ENCODE measurements at places on chromosomes 5 and 9.

GRCh38 chr5:118844351-118844750 lies 144.0 kb downstream of the DTWD2 start:
- DNase-seq: no peak

DNA sequence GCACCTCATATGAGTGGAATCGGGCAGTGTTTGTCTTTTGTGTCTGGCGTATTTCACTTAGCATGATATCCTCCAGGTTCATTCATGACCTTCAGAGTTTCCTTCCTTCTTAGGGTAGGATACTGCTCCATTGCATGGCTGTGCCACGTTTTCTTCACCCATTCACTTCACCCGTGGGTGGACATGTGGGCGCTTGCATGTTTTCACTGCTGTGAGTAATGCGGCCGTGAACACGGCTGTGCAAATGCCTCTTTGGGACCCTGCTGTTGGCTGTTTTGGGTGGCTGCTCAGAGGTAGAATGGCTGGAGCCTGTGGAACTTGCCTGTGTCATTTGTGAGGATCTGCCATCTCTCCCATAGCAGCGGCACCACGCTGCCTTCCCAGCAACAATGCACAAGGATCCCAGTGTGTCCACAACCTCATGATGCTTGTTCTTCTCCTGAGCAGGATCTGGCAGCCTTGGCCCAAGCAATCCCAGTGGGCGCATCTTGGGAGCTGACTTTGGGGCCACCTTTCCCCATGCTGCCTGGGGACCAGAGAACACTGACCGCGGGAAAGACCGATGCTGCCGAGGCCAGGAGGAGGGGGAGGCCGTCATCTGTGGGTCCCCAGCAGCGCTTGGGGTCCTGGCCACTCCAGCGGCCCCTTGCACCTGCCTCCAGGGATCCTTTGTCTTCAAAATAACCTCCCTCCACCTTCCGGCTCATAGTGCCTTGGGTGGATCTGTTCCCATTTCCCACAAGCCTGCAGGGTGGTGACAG lies 2.3 kb upstream of the SCGB3A1 start:
- no peak for DNase-seq

DNA sequence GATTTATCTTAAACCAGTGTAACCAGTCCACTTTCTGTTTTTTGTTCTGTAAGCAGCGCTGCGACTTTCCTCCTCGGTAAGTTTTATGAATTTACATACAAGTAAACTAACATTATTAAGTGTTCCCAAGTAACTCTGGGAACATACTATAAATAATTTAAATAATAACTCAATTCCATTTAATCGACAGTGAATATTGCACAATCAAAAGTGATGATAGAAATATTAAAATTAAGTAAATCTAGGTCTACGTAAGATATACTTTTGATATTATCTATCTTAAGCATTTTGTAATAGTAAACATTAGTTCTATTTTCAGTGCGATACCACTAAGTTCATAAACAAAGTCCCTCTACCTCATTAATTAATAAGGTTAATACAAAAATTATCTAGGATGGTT lies 7.8 kb downstream of the NFIB start:
- no peak for DNase-seq

GRCh38 chr9:137434498-137435380 lies 6.4 kb downstream of the ENTPD8 start:
- DNase-seq: no peak

DNA sequence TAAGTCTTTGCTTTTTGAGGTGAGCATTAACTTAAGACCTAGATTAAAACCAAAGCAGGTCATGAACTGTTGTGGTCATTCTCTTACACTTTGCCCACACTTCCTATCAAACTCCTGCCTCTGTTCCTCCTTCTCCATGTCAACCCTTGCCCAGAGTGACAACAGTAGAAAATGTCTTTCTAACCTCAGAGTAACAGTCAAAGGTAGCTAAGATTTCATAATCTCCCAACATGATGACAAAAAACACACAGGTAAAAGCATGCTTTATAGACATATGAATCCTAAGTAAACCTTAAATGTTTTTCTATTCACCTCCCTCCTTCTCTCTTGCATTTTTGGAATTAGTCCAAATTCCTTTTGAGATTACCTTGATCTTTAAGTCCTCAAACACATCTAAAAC lies 422.3 kb downstream of the SPATA31D1 start:
- DNase-seq: no peak

DNA sequence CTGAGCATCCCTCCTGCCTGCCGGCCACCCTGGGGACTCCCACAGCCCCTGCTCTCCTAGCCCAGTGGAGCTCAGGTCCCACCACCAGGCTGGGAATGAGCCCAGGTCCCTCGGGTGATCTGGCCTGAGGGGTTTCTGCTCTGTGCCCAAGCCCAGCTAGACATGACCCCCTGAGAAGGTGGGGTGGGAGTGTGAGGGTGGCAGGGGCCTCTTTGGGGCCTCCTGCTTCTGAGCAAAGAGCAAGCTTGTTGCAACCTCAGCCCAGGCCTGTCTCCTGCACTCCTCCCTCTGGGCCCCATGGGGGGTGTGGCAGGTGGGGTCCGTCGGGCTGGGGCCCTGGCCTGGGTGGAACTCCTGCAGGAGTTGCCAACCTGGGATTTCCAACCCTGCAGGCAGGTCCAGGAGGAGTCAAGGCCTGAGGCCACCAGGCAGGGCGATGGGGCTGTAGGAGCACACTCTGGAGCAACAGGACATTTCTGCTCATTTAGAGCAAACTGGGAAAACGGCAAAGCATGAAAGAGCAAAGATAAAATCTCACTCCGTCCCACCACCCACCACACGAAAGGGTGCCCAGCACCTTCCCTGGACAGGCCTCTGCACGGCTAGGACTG lies 11.4 kb upstream of the NRARP start:
- DNase-seq: no peak

- no peak for DNase-seq
Observed at GRCh38 chr9:137757613-137758029, 120.0 kb upstream of the CACNA1B start.

- no peak for DNase-seq
Observed at GRCh38 chr5:60332244-60333004, 367.5 kb downstream of the DEPDC1B start.

- DNase-seq: no peak
Observed at GRCh38 chr5:42876375-42876844, 64.7 kb upstream of the SELENOP start.

DNA sequence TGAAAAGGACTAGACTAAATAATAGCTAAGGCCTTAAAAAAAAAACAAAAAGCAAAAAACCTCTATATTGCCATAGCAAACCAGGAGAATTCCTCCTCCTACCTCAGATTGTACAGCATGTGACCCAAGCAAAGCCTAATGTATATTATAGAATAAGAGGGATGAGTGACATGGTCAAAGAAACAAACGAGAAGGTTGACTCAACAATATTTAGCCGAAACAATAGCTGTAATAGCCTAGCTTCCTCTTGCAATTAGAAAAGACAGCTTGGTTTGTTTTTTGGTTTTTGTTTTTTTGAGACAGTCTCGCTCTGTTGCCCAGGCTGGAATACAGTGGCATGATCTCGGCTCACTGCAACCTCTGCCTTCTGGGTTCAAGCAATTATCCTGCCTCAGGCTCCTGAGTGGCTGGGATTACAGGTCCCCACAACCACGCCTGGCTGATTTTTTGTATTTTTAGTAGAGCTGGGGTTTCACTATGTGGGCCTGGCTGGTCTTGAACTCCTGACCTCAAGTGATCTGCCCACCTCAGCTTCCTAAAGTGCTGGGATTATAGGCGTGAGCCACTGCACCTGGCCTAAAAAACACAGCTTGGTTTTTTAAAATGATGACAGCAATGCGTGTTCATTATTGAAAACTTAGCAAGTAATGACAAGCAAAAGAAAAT lies 5.6 kb downstream of the NLN start:
- DNase-seq: no peak

GRCh38 chr9:87725356-87725899 lies 491 bp upstream of the CTSL start:
- no peak for DNase-seq

DNA sequence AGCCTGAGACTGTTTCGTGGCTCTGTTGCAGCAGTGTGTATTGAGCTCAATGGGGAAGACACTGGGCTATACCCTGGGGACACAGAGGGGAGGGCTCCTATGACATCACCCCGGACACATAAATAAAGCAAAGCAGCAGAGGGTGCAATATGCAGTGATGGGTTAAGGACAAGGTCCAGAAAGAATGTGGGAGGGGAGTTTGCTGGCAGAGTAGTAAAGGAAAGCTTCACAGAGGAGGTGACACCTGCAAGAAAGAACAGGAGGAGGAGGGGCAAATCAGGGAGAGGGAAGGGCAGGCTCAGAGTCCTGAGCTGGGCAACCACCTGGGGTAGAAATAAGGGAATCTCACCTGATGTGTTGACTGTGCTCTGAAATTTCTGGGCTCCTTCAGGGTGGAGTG lies 35.3 kb upstream of the CDKN2AIPNL start:
- DNase-seq: no peak

DNA sequence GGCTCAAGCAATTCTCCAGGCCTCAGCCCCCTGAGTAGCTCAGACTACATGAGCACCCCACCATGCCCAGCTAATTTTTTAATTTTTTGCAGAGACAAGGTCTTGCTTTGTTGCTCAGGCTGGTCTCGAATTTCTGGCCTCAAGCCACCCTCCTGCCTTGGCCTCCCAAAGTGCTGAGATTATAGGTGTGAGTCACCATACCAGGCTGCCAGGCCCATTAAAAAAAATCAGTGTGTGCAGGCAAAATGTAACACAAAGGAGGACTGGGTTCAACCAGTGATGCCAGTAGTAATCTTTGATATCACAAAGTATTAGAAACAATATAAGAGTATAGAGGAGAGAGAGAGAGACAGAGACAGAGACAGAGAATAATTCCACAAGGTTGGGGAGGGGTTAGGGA lies 322.7 kb downstream of the MSX2 start:
- no peak for DNase-seq

GRCh38 chr5:9318031-9318430 lies 227.8 kb downstream of the SEMA5A start:
- DNase-seq: no peak

DNA sequence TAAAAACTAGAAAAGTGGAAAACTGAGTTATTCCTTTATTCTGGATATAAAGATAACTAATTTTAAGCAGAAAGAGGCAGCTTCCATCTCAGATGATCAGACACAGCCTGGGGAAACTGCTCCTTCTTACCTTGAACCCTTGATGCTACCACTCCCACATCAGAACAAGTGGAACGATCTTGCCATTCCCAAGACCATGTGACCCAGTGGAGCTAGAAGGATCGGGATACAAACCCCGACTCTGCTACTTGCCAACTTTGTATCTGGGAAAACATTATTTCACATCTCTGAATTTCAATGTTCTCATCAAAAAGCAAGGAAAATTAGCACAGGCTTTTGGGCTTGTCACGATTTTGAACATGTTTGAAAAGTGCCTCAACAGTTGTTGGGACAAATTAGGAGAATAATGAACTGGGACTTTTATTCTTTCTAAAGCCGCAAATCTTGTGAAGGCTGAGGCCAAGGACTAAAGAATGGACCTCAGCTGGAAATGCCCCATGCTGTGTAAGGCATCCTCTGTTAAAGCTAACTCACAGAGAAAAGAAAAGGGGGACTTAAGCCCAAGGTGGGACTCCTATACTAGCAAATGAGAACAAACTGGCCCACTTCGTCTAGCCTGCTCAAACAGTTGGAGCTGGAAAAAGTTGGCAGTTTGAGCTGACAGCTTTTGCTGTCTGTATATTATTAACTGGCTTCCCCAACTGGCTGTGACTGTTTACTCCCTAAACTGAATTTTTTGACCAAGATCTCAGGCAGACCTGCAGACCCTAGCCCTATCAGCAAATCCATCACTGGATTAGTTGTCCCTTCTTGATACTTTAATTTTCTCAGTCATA lies 552.3 kb downstream of the EFNA5 start:
- no peak for DNase-seq

- DNase-seq: no peak
Observed at GRCh38 chr5:146796911-146797310, 81.6 kb downstream of the PPP2R2B start.

- DNase-seq: no peak
Observed at GRCh38 chr9:95776176-95776575, 99.3 kb upstream of the ERCC6L2 start.

DNA sequence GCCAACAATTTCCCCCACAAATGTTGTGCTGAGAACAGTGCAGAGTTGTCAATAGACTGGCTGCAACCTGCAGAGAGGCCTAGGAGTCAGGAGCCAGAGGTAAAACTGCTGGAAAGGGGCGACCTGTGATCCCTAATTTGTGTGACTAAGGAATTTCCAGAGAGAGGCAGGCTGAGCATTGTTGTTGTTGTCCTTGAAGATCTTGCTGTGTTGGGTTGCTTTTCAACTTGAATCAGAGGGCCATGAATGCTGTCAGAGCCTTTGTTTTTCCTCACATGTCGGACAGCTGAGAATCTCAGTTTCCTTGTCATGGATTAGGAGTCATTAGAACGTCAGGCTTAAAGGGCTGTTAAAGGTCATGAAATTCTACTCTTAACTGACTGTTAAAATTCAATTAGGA lies 134.6 kb upstream of the ASTN2 start:
- no peak for DNase-seq

GRCh38 chr5:150239099-150239793 lies 49.4 kb downstream of the SLC6A7 start:
- no peak for DNase-seq

- no peak for DNase-seq
Observed at GRCh38 chr5:77354454-77354853, 137.7 kb downstream of the WDR41 start.

DNA sequence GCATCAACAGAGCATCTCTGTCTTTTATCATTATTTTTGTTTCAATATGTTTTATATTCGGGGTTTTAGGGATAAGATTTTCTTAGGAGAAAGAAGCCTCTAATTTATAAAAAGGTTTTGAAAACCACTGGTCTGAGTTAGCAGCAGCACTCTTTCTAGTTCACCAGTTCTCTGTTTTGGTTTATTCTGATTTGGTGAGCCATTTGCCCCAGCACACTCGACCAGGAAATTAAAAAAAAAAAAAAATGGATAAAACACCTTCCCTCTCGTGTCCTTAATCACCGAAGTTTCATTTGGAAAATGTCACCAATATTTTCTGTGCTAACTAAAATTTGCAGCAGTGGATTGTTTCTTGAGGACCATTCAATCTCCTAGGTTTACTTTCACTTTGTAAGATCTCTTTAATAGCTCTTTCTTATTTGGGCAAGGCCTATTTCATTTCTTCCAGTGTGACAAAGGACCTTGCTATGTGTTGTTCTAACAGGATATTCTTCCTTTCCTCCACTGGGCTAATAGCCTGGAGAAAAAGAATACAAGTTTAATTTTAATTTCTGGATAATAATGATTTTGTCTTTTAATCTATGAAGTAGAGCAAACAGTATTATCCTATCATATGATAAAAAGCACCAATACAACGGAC lies 57.8 kb upstream of the ANXA1 start:
- no peak for DNase-seq
